ENCODE measurements at places on chromosomes 1 and 21. TPM values are rescaled to one million over a fixed set of nuclear protein-coding genes. Genes with fewer than 3 reads are reported as not detected.

Gene ITGB2
- total RNA-seq: 0.86 TPM

Gene NTNG1
- total RNA-seq: not detected

Gene KCNE2
- not detected for total RNA-seq

Gene PUM1
- total RNA-seq: 22.2 TPM

Gene PCAT6
- 3.5 TPM for total RNA-seq

Gene IL20
- total RNA-seq: not detected

Gene ANKRD65
- 0.05 TPM for total RNA-seq

Gene THEM5
- not detected for total RNA-seq

Gene CAMK1G
- 0.43 TPM for total RNA-seq

Gene PIP5K1A
- total RNA-seq: 57.0 TPM

Gene FMO4
- 0.51 TPM for total RNA-seq

Gene ITLN1
- not detected for total RNA-seq

Gene ALG14
- total RNA-seq: 8.5 TPM

Gene TRIM17
- not detected for total RNA-seq
